ENCODE measurements at places on chromosomes 4 and X. TPM values are rescaled to one million over a fixed set of nuclear protein-coding genes. Genes with fewer than 3 reads are reported as not detected.

DNA sequence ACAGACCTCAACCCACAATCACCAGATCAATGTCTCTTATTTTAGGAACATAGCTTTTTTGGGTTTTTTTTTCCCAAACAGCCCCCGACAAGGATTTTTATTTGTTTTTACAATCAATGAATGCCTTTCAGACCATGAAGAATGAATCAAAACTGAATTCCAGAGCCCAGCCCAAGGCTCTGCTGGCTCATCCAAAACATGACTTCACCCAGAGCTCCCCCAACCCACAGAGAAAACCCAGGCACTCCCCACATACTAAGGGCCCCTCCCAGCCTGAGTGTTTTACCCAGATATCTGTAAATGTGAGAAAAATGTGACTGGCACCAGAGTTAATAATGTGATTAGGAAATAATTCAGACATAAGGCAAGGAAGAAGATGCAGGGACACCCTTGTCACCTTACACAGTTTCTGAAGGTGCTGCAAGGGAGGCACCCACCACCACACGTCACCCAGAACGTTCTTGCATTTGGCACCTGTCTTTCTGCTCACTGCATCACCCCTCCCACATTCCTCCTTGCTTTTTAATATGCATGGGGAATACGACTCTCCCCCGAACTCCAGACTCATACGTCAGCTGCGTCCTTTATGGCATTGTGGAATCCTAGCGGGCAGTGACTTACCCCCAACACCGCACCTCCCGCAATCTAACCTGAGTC lies 47.8 kb upstream of the C4orf50 start:
- no peak for DNase-seq

DNA sequence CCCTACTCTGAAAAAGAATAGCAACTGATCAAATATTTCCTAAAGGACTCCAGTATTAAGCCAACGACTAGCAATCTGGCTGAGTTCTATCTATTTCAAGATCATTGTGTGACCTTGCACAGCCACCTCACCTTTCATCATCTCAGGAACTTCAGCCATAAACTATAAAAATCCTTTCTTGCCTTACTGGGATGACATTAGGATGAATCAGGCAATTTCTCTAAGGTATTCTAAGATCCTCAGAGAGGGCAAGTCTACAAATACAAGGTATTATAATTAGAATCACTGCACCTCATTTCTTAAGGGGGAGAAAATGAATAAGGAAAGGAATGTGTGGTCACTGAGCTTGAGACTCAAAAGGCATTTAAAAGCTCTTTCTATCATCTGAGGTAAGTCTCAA lies 152.6 kb downstream of the GRIA3 start:
- DNase-seq = no peak

GRCh38 chrX:133559909-133560308 lies 144.6 kb upstream of the GPC4 start:
- no peak for DNase-seq

DNA sequence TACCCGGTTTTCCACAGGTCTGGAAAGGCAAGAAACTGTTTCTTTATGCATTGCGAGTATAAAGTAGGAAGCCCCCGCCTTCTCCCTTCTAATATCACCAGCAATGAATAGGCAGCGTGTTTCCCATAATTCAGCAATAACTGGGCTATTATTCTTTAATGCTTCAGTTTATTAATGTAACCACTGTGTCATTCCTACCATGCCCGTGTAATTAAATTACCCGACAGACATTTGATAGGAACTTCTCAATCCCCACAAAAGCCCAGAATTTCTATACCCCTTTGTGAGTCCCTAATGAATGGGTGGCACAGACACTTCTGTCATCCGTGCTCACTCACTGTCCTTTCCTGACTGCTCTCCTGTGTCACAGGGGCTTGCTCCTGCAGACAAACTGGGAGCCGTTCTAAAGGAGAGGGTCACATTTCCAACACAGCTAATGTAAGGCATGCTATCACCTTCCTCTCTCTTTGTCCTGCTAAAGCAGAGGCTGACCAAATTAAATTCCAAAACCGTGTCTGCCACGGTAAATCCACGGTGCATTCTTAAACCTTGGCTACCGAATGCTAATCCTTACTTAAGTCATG lies 108.5 kb upstream of the MID1 start:
- no peak for DNase-seq

Gene CYLC1
- total RNA-seq = not detected

DNA sequence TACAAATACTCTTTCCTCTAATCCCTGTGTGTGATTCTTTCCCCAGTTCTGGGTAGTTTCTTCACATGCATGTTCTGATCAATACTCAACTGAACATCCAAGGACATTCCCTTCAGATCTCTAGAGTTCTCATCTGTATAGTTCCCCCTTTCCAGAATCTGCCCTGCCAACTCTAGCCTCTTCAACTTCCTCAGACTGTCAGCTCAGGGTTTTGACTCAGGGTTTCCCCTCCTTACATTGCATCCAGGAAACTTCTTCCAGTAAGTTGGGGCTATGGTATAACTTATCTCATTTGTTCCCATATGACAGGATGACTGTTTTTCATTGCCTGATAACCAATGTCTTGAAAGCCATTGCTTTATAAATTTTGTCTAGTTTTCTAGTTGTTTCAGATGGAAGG lies 14.2 kb upstream of the ANKRD17 start:
- DNase-seq = no peak

Gene F9
- total RNA-seq = not detected

- DNase-seq = no peak
These were observed 81.9 kb upstream of the QRFPR start for GRCh38 chr4:121462660-121463261.

All from omental fat pad (tissue), 4 donors.